Psoas muscle (tissue), 8 donors: ENCODE measurements at places on chromosomes 13 and 19.

DNA sequence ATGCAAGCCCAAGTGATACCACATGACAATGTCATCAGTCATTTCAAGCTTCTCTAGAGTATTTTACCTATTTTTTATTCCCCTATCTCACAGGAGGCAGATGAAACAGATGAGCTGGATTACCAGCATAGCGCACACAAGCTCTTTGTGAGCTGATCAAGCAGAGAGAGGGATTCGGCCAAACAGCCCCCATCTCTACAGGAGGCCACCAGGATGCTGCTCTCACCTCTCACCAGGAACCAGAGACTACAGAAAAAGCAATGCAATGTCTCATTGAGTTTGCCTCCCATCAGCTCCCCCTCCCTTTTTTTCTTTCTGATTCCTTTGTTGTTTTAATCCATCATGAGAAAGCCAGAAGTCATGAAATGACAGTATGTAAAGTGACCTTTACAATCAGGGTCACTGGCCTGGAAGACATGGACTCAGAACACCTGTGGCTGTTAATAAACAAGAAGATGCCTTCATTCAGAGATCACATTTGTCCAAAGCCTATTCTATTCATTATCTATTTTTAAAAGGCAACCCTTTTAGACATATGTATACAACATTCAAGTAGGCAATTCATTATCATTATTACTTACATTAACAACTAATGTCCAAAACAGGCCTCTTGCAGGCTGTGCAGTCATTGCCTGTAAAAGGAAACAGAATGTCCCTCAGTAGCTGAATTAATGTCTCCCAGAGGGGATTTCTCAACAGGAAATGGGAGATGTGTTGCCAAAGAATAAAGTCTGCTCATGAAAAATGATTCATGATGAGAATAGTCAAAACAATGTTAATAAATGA, 656.6 kb downstream of the TBC1D4 start:
- no peak for DNase-seq

GRCh38 chr13:55569514-55569913, 1571.2 kb upstream of the PRR20A start:
- DNase-seq: no peak

DNA sequence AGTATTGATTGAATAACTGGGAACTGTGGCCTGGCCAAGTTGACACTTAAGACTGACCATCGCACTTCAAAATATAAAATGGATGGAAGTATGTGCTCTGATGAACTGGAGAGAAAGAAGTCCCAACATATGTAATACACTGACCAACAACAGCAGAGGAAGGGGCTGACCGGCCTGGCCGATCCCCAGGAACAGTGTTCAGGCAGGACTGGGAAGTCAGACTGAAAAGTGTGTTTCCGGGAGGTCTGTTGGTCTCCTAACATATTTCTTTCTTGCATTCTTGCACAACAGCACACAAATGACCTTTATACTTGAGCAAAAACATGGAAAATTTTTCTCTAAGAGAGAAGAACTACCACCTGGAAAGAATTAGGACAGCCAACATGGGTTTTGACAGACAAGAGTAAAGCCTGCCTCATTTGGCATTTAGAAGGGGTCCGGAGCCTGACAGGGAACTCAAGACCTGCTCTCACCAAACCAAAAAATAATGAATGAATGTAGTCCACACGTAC, 297.8 kb downstream of the OXGR1 start:
- DNase-seq: no peak

DNA sequence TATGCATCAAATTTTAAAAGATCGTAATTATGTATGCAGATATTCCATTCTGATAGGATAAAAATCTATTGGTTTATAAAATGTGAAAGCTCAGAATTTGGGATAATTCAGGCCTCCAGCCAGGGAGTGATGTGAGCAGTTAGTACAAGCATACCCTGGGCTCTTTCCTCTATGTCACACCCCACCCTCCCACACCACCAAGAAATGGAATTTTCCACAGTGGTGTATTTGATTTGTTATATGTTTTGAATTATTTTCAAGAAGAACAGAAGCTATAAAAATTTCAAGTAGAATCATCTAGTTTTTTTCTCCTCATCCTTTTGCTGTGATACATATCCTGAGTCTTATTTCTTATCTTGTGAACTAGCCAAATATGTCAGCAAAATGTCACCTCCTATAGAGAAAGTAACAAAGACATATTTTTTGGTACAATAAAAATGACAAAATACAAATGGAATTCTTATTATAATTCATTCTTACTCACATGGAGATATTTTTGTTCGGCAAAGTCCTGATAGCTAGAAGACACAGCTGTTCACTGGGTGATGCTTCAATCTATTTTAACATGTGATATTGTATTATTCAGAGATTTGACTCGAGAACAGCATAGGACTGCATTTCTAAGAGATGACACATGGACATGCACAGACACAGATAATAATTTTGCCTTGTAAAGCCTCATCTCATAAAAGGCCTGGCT, 61.2 kb upstream of the FRY start:
- DNase-seq: no peak

GRCh38 chr19:5953030-5953589, 24.8 kb downstream of the RANBP3 start:
- no peak for DNase-seq

- DNase-seq: no peak
Measured at GRCh38 chr19:12875086-12875485, 6.2 kb downstream of the DNASE2 start.

DNA sequence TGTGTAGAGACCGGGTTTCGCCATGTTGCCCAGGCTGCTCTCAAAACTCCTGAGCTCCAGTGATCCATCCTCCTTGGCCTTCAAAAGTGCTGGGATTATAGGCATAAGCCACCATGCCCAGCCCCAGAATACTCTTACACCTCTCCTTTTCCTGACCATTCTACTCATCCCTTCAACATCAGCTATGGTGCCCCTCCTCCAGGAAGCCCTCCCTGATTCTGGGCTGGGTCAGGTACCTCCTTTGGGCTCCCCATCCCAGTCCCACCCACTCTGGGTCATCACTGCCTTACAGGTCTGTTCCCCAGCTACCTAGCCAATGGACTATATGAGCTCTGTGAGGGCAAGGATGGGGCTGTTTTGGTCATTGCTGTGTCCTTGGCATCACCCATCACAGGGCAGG, 9.6 kb downstream of the TGFB1 start:
- DNase-seq: no peak

DNA sequence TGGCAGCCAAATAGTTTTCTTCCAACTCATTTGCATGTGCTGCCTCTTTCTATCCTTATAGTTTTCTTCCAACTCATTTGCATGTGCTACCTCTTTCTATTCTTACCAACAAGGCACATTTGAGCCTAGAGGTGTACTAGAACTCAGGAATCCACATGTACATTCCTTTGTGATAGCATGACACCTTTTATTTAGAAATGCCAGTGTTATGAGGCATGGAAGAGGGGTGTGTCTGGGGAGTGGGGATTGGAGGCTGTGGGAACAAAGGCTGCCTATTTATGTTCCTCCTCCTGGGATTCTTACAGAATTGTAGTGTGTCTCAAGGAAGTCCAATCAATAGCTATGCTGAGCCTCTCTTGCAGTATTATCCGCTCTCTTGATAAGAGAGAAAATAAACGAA, 966.7 kb downstream of the PCDH17 start:
- DNase-seq: no peak

DNA sequence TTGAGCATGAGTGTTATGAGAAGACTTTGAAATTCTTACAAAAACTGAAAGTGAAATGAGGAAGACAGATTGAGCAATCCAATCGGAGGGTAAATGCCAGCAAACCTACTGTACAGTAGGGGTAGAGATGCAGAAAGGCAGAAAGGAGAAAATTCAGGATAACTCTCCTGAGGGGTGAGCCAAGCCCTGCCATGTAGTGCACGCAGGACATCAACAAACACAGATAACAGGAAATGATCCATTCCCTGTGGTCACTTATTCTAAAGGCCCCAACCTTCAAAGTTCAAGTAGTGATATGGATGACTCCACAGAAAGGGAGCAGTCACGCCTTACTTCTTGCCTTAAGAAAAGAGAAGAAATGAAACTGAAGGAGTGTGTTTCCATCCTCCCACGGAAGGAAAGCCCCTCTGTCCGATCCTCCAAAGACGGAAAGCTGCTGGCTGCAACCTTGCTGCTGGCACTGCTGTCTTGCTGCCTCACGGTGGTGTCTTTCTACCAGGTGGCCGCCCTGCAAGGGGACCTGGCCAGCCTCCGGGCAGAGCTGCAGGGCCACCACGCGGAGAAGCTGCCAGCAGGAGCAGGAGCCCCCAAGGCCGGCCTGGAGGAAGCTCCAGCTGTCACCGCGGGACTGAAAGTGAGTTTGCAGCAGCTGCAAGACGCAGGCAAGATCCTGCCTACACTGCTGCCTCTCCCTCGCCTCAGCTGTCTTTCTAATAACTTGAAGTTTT, at the start of gene TNFSF13B:
Gene TNFSF13B (plus strand): TSS at position 118 of the 728 bp plus-strand sequence. CDS start 178 bp downstream, at position 296.
- DNase-seq: peak; percentile 63

DNA sequence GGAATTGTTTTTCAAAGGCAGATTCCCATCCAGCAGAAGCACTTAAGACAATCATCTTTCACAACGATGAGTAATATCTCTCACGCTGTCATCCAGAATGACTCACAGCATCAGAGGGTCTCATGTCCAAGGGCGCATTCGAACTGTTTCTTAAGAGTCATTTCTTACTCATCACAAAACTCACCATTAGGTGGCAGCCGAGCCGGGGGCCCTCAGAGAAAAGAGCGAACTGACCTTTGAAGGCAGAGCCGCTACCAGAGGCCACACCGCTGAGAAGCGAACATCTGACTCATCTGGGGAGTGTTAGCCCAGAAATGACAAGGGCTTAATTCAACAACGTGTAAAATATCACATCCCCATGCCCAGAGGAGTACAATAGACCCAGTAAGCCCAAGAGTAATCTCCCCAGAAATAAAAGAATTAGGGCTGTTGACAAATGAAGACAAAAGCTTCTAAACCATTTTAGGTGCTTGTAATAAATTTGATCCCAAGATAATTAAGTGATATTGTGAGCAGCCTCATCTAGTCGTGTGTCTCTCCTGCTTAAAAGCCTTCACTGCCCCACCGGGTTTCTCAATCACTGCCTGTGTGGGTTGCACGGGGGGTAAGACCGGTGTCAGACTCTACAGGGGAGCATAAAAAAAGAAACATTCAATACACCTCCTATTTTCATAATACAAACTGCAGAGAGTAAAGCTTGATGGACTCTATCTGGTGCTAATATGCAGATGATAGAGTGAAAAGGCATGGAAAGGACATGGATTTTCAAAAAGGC, 96.2 kb downstream of the CYSLTR2 start:
- peak; percentile 90 for DNase-seq

DNA sequence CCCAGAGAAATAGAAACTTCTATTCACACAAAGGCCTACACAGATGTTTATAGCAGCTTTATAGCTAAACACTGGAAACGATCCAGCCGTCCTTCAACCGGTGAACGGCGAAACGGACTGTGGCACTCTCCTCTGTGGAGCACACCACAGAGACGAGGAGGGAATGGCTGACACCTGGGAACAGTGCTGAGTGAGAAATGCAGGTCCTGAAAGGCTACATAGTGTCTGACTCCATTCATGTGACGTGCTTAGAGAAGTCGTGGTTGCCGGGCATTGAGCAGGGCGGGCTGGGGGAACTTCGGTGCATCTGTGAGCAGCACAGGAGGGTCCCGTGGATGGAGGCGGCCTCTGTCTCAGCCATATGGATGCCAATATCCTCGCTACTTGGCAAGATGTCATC, 3.1 kb upstream of the GRK1 start:
- DNase-seq: no peak

DNA sequence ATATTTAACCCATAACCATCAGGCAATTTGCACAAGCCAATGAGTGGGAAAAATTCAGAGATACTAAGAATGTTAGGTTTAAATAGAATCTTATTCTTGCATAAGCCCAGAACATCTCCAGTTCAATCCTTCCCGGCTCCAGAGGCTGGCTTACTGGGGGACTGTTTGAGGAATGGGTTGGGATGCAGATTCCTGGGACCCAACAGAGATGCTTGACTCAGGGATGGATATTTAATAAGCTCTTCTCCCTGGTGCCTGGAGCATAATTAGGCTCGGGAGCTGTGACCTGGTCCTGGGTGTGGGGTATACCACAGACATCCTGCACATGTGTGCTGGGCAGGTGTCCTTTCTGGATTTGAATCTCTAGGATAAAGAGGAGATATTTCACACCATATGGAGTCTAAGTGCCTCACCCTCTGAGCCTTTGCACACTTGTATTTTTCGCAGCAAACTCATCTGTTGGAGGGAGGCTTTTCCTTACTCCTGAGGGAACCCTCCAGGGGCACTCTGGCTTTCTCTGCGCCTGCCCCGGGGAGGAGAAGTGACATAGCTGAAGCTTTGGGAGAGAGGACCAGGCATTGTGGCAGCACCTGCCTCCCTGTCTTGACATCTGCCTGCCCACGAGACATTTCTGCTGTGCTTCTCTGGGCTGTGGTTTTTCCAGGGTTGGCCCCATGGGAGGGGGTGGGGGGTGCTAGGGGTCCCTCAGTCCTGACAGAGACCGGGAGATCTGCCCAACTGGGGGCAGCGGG, 36.1 kb upstream of the ANKRD10 start:
- DNase-seq: no peak
